Head of caudate nucleus (tissue), 42 donors: ENCODE measurements at places on chromosomes 12 and 14.
A peak's percentile ranks its signal among the peaks of the same experiment; 100 is the strongest.

DNA sequence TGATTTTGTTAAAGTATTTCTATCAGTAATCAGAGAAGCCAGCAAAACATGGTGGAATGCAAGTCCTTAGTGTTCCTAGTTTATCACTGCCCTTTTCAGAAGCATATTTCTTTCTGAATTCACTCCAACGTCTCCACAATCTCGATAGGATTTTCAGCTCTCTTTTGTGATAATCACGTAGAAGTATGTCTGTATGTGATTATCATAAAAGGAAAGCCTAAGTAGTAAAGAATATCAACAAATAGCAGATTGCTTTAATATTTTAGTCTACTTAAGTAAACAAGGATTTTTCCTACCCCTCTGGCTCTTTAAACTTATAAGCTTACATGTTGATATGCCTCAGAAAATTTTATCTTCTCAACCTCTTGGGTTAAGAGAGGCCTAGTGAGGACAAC, 147.4 kb upstream of the NUDT4 start:
- no peak for DNase-seq

DNA sequence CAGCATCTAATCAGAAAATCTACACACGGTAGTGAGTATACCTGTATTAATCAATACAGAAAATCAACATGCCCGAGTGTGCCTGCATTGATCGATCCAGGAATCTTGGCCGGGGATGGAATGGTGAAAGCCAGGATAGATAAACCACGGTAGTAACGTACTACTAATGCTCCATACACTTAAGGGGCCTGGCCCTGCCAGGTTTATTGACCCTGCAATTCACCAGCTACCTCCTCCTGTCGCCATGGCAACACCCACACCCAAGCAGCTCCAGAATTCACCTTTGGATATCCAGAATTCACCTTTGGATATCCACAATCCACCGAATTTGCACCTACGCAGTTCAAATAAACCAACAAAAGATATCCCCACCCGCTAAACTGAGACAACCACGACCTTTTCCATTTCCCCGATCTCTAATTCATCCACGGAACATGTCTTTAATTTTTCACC, 14.8 kb upstream of the CALM1 start:
- DNase-seq: peak; percentile 75

- DNase-seq: no peak
Measured at GRCh38 chr14:99808154-99808505, 14.9 kb downstream of the EML1 start.

GRCh38 chr14:103544388-103545218, 15.6 kb downstream of the TRMT61A start:
- DNase-seq: peak; percentile 88

DNA sequence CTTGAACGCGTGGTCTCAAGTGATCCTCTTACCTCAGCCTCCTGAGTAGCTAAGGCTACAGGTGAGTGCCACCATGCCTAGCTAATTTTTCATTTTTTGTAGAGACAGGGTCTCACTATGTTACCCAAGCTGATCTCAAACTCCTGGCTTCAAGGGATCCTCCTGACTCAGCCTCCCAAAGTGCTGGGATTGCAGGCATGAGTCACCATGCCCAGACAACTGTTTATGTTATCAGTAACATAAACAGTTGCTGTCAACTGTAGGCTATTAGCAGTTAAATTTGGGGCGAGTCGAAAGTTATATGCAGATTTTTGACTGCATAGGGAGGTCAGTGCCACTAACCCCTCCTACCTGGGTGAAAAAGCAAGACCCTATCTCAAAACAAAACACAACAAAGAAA, 26.2 kb upstream of the LRRK2 start:
- DNase-seq: no peak

GRCh38 chr14:78904094-78904493, 733.9 kb downstream of the NRXN3 start:
- DNase-seq: no peak

DNA sequence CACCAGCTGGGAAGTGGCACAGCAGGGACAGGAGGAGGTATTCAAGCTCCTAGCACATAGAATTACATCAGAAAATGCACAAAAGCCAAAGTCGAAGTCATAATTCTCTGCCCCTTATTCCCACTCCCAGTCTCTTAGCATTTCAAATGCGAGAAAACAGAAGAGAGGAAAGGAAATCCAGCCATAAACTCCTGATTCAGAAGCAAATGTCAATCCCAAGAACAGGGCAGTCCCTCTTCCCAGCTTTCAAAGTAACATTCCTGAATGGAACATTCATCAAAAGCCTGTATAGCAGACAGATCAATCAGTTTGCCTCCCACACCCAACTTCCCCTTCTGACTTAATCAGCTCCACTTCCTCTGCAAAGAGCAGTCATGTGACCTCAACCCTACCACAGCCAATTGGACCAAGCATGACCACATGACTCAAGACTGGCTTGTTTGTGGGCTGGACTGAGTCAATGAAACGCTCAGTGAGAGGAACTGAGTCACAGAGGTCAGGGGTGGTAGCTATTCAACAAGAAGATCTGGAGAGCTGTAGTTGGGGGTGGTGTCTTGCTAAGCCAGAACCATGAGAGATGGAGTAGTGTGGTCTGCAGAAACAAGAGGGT, 41.4 kb upstream of the TUNAR start:
- DNase-seq: no peak

- DNase-seq: no peak
Measured at GRCh38 chr12:46794593-46795190, 31.1 kb downstream of the SLC38A4 start.

- DNase-seq: no peak
Measured at GRCh38 chr12:85072826-85073225, 36.7 kb downstream of the LRRIQ1 start.

DNA sequence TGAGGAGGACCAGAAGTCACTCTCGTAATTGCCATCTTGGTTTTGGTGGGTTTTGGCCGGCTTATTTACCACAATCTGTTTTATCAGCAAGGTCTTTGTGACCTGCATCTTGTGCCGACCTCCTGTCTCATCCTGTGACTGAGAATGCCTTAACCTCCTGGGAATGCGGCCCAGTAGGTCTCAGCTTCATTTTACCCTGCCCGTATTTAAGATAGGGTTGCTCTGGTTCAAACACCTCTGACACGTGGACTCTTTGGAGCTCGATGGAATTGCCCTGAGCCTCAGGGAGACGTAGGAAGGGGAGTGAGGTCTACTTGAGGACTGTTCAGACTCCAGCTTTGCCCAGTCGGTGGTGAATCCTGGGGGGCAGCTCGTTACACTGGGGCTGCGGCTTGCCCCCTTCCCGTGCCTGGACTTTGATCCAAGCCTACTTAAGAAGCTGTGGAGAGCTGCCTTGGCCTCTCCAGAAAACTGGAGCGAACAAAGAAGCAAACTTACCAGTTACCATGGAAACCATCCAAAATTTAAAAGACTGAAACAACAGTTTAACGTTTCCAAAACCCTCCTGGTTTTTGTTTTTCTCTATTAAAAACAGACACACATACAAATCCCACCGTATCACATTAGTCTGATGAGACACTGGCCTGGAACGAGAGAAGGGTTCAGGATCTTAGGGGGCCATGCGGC, 28.0 kb downstream of the CALM1 start:
- no peak for DNase-seq

DNA sequence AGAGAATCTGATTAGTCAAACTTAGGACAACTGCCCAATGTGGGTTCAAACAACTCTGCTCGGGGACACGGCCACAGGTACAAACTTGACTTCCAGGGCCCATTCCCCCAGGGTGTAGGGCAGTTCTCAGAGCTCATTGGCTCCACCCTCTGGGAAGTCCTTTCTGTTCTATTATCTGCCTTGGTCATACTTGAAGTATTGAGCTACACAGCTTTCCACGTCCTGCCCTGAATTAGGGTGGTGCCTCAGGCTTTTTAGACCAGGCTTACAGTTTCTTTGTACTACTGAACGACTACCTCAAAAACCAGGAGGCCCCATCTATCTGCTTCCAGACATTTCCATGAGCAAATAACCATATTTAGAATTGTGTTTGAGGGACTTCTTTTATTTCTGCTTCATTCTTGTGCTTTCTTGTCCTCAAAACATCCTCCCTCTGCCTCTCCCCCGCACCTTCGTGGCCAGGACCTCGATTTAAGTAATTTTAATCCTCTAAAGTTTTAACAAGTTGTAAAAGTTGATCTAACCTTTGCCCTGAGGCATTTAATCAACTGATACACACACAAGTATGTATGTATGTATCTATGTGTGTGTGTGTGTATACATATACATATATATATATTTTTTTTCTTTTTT, 281.7 kb upstream of the AMIGO2 start:
- no peak for DNase-seq

- DNase-seq: peak; percentile 34
Measured at GRCh38 chr14:21917699-21918436, 244.2 kb upstream of the OR4E1 start.

- DNase-seq: no peak
Measured at GRCh38 chr12:114984634-114985061, 300.7 kb upstream of the TBX3 start.

- DNase-seq: no peak
Measured at GRCh38 chr12:100324498-100324897, 32.4 kb upstream of the SLC17A8 start.

- DNase-seq: no peak
Measured at GRCh38 chr14:38226366-38226765, 18.7 kb downstream of the SSTR1 start.

DNA sequence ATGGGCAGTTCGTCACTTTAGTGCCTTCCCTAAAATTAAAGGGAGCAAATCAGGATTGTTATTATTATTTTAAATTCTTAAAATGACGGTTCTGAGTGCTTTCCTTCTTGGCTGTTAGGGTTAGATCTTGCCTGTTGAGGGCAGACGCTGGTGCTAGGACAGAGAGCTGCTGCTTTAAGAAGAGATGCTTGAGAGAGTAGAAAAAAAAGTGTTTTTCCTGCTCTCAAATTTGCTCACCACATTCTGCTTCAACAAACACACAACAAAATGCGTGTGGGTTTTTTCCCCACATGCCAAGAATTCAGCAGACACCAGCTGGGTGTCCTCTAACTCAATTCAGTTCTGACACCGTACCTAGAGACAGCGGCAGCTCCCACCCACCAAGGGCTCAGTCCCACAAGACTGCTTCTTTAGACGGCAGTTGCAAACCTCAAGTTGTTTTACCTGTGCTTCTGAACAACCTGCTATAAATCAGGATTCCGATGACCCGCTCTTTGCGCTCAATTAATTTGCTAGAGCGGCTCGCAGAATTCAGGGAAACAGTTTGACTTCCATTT, 75.8 kb upstream of the RIN3 start:
- DNase-seq: no peak

DNA sequence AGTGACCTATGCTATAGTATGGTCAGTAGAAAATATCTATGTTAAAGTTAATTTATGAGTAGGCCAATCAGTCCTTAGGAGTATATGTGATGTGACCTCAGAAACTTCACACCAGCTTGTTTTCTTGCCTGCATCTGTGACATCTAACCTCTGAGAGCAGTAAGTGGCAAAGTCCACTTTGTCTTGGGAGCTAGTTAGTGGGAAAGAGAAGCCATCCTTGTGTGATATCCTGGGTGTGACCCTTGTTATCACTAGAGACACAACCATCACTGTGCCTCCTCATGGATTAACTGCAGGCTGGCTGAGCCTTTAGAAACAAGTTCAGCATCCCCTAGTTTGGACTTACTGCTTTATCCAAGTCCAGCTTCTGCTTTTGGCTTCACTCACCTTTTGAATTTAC, 170.6 kb upstream of the STXBP6 start:
- no peak for DNase-seq

DNA sequence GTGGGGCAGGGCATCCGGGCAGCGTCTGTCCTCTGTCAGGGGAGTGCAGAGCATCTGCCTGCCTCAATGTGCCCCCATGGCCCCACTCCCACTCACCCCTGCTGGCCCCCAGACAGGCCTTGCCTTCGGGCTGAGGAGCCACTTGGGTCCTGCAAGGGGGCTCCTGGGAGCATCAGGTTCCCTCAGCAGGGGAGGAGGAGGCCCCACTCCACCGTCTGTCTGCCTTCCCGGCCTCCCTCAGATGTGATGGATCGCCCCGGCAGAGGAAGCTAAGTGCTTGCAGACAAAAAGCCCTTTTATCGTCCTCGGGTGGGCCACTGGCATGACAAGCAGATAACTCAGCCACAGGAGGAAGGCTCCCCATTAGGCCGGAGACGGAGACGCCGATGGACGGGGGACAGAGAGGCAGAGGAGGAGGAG, 35.1 kb downstream of the NCOR2 start:
- DNase-seq: no peak

DNA sequence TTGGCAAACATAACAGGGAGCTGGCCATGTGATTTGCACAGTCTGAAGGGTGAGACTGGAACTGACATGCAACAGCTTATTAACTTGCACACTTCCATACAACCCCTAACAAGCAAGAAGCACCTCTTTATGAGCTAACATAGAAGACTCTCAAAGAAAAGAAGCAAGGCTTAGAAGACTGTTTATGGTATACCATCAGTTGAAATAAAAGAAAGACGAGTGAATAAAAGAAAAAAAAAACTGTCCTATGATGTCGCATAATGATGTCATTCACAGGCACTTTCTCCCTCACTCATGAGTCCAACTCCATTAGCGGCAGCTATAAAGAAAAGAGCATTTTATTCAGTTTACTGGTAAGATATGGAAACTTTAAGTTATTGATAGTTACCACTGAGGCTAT, 3.3 kb upstream of the MDM1 start:
- DNase-seq: no peak
